ENCODE measurements at places on chromosomes 7 and 10. TPM values are rescaled to one million over a fixed set of nuclear protein-coding genes. Genes with fewer than 3 reads are reported as not detected.

The CH25H gene
- total RNA-seq: 0.80 TPM

The ARMH3 gene
- total RNA-seq: 25.8 TPM

The CCDC172 gene
- total RNA-seq: not detected

The LRRD1 gene
- not detected for total RNA-seq

The AMPH gene
- 3.2 TPM for total RNA-seq

The WIPF3 gene
- total RNA-seq: 0.89 TPM

The NUTM2E gene
- total RNA-seq: not detected

The LRIT1 gene
- total RNA-seq: not detected

The TMEM213 gene
- not detected for total RNA-seq

The GALNT17 gene
- 17.3 TPM for total RNA-seq

The KEL gene
- total RNA-seq: 0.55 TPM

The BTBD16 gene
- total RNA-seq: 0.16 TPM

The ARHGAP22 gene
- 1.3 TPM for total RNA-seq

The CISD1 gene
- 50.4 TPM for total RNA-seq
